ENCODE measurements at places on chromosomes 1 and 21.

DNA sequence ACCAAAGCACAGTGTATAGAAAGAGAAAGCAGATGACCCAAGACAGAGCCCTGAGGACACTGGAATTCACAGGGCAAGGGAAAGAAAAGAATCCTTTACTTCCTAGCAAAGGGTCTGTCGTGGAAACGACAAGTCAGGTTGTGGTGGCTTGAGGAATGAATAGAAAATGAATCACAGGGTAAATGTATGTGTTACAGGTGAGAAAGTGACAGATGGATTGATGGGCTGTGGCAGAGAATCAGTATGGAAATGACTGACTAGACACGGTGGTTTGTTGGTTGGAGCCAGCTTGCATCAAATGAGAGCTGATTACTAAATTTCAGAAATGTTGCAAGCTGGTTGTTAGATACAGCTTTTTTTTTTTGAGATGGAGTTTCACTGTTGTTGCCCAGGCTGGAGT, 46.9 kb downstream of the PTP4A2 start:
- DNase-seq = no peak

- no peak for DNase-seq
These were observed 204.2 kb downstream of the KCNT2 start for GRCh38 chr1:196403803-196404690.

- no peak for DNase-seq
These were observed 16.8 kb downstream of the STRIP1 start for GRCh38 chr1:110051262-110051648.

DNA sequence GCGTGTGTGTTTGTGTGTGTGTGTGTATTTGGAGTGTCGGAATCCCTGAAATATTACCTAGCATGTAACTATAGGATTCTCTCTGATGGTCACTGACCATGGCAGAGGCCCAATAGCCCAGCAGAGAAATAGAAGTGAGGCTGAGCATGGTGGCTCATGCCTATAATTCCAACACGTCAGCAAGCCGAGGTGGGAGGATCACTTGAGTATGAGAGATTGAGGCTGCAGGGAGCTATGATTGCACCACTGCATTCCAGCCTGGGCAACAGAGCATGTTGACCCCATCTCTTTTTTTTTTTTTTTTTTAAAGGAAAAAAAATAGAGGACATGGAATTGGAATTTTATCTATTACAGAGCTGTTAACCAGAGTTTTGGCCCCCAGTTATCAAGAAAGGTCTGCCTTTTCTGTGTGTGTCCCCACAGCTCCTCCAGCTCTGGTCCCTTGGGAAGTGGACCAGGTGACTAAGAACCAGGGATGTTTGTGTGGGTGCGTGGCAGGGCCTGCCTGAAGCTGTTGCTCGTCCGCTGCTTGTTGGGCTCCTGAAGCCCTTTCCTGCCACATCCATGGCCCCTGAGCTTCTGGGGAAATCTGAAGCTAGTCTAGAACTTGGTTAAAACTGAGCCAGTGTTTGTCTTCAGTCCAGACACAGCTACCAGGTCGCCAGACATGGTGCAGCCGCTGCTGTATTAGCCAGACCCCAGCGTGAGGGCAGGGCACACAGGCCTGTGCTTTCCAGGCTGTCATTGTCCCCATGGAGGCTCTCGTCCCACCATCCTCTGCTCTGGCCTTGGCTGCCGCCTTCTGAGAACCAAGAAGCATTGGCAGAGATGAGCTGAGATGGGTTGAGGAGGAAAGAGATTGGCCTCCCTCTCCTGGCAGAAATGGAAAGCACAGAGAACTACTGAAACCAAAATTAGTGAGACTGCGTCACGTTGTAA, 25.5 kb downstream of the CAPN9 start:
- no peak for DNase-seq

DNA sequence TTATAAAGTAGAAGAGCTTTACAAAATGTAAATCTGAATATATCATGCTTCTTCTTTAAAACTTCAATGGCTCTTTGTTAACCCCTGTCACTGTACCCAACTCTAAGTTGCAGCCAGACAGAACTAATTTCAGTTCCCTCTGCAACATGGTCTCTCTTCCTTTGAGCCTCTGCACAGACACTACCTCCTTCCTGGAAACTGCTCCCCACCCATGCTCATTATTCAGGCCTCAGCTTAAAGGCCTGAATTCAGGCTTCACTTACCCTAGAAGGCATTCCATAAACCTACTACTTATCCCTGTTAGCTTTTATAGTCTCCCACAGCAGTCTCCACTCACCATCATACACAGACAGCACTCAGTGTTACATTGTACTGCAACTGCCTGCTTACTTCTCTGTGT, 2.6 kb upstream of the EEIG2 start:
- DNase-seq = no peak

- DNase-seq = no peak
These were observed 44.9 kb downstream of the LRRC8D start for GRCh38 chr1:89865498-89866382.

DNA sequence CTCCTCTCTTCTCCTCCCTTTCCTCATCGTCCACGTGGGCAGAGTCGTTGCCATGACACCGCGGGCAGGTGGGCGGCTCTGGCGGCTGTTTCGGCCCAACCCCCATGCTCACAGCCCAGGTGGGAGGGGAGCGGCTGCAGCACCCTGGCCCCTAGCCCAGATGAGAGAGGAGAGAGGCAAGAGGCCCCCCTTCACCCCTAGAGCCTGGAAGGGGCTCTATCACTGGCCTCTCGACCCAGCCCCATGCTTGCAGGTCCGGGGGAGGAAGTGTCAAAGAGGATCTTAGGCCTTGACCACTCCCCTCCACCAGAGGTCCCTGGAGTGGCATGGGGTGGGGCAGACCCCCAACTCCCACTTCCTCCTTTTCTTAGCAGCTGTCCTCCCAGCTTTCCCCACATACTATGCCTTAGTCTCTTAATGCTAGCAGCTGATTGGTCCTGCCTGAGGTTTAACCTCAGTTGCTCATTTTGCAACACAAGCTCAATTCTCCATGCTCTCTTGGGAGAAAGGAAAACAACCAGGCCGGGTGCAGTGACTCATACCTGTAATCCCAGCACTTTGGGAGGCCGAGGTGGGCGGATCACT, 10.4 kb downstream of the DLGAP3 start:
- DNase-seq = no peak

GRCh38 chr1:97277891-97278654, 556.5 kb downstream of the PTBP2 start:
- DNase-seq = no peak

DNA sequence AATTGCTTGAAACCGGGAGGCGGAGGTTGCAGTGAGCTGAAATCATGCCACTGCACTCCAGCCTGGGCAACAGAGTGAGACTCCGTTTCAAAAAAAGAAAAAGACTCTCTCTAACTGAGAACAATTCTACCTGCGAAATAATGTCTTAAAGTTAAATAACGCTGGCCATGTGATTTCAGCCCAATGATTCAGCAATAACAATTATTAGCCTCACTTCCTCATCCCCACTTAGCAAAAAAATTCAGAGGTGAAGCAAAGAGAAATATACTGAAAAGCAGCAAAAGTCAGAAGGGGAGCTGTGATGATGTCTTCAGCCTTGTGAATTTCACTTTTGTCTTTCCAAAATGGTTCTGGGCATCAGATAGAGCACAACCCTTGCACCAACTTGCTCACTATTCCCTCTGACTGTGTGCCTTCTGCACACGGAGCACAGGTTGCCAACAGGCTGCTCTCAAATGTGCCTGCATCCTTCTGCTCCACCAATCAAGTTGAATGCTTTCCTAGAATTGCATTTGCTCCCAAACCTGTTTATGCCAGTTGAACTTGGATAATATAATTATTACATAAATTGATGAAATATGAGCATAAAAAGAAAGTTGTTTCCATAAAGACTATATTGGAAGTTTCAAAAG, 79.8 kb upstream of the IPO9 start:
- DNase-seq = no peak

DNA sequence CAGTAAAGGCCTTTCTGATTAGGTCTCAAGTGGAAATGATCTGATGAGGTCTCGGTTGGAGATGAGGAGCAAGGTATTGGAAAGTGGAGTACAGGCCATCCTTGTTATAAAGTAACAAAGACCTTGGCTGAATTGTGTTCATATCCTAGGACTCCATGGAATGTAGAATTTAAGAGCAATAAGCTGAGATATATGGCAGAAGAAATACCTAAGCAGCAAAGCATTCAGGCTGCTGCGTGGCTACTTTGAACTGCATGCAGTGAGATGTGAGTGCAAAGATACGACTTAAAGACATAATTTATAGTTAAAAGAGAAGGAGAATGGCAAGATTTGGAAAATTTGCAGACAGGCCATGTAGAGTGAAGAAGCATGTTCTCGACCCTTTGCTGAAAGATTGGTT, 11.2 kb upstream of the XPR1 start:
- no peak for DNase-seq
